T-helper 1 cell (primary cell): ENCODE measurements at places on chromosomes 5 and 9.

DNA sequence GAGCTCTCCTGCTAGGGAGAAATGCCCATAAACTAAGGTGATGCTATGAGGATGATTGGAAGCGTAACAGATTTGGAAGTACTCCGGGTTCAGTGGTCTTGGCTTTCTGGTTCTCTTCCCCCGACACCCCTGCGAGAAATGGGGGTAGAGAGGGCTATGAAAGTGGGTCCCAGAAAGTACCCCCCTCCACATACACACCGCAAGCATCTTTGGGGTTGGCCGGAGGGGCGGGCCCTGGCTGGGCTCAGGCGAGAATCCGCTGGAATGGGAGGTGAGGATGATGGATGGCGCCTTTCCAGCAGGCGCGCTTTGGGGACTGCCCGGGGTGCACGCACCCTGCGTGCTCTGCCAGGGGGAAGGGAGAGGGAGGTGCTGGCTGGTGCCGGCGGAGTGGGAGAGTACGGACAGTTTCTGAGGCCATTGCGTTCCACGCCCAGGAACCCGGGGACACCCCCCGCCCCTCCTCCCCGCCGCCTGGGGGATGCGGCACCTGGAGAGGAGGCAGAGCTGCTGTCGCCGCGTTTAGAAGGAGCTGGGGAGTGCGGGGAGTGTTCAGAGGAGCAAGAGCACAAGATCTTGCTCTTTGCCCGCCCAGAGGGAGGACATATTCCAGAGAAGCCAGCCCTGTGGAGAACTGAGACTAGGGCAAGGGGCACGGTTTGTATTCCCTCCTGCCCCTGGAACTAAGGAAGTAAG, 1.9 kb downstream of the PCSK5 start:
- no peak for DNase-seq

DNA sequence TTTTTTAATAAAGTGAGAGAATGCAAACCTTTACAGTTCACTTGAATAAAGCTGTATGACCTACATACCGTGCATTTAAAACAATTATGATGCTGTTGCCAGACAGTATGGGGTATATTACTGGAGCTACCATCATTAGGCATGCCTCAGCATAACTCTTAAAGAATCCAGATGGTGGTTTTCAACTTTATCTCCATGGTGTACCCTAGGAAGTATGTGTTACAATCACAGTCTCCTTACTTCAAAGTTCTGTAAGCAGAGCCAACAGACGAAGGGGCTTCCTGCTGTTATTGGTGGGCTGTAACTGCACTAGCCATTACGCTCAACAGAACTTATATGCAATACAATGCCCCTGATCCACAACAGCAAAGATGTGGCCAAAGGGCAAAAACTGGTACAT, 803.3 kb downstream of the DTWD2 start:
- no peak for DNase-seq

DNA sequence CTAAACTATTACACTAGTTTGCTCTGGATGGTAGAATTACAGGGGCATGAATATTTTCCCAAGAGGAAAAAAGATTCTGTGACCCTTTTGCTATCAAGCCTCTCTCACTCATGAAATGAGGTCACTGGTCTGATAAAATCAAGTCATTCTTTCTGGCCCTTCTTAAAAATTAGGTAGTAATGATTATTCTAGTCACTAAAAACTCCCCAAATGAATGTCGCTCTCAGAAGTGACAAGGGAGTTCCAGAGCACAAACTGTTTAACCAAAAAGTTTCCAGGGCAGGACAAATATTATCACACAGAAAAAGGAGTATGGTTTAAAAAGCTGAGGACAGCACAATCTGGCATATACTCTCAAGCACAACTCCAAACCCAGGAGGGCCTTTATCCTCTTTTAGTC, 12.5 kb downstream of the ERMP1 start:
- no peak for DNase-seq

GRCh38 chr5:53032188-53032587, 43.0 kb downstream of the ITGA2 start:
- no peak for DNase-seq

DNA sequence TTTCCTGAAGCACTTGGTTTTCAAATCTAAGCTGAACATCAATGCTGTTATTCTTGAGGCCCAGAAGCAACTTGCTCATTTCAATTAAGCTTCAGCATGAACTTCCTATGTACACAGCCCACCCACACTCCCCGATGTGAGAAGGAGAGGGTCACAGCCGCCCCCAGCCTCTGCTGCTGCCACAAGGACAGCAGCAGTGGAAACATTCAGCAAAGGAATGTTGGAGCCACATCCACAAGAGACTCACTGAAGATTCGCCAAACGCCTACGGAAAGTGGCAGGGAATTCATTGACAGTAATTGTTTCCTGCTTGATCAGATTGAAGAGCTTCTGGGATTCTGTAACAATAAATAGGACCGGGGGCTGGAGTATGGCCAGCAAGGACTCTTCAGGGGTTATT, 2.9 kb downstream of the TGFBI start:
- DNase-seq, result no peak

GRCh38 chr5:32225445-32225844, 51.3 kb upstream of the GOLPH3 start:
- DNase-seq, result no peak

GRCh38 chr5:61290791-61291210, 41.3 kb upstream of the ZSWIM6 start:
- DNase-seq, result no peak

- DNase-seq, result no peak
Measured at GRCh38 chr9:98892288-98892687, 51.4 kb upstream of the COL15A1 start.

GRCh38 chr9:81592887-81593266, 96.5 kb downstream of the TLE1 start:
- DNase-seq, result no peak

DNA sequence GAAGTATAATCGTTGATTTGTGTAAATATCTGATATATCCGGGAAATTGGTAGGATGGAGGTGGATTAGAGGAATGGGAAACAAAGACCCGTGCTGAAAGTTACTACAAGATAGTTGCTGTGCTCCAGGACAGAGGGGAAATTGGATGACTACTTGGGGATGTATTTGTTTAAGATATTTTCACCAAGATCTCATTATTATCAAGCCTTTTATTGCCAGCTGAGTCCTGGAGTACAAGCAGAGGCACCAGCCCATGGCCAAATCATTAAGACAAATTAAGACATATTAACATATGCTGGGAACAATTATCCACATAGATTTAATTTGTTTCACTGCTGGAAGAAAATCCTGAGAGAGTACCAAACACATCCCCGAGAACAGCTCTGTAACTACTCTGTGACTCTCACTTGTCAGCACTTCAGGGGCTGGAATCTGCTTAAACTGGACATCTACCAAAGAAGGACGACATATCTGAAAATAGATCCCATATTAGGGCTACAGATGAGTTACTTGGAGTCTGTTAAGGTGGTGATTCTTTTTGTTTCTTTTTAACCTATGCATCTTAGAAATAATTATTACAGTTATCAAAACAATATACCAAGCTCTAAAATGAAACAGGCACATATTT, 68.2 kb downstream of the SLC1A1 start:
- no peak for DNase-seq

- DNase-seq, result no peak
Measured at GRCh38 chr5:73267766-73268435, 94.9 kb downstream of the TMEM174 start.
